ENCODE measurements at places on chromosomes 16 and 17.
A peak's percentile ranks its signal among the peaks of the same experiment; 100 is the strongest.

GRCh38 chr16:554640-555365 is 5.4 kb upstream of the PRR35 start:
- no peak for DNase-seq

DNA sequence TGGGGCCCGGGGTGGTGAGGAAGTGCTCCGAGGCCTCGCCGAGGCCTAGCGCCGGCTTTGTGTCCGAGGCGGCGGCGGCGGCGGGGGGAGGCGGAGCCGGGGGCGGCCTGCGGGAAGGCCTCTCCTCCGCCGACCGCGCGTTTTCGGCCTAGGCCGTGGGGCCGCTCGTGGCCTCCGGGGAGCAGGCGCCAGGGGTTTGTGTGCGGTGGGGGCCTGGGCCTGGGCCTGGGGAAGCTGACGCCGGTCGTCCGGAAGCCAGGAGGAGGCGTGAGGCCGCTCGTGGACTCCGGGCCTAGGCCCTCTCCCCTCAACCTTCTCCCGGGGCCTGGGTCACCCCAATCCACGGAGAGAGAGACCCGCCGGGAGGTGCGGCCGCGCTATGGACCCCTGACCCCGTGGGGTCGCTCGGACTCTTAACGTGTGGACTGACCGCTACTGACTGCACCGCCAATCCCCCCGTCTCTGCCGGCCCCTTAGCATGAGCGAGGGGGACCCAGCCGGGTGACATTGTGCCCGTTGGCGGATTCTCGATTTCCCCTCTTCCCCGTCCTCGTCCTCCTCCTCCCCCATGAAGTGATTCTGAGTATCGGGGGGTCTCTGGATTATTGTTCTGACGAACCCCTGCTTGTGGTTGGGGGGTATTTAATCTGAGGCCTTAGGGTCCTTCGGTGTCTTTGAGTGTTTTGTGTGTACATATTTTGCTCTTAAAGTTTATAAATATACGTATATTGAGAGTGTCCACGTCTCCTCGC is 660 bp downstream of the RBBP6 start:
- DNase-seq: no peak

- no peak for DNase-seq
Observed at GRCh38 chr16:4529085-4530060, 9.2 kb downstream of the CDIP1 start.

- no peak for DNase-seq
Observed at GRCh38 chr17:59760160-59760559, 52.7 kb downstream of the VMP1 start.

- no peak for DNase-seq
Observed at GRCh38 chr17:34133350-34133749, 121.7 kb upstream of the CCL2 start.

DNA sequence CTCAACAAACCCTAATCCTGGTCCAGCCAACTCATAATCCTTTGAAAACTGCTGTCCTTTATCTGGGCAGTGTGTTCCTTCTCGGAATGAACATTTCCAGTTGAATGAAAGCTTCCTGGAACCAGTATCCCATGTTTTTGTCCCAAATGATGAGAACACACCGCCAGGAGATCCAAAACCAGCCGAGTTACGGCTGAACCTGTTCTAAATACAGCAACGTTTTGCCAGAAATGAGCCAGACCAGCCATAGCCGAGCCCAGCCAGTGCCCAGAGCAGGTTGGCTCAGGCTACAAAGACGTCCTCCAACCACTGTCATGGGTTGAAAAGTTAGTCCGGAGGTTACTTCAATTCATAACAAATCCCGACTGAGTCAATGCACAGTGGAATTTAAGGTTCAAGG is 67.6 kb upstream of the FOXF1 start:
- no peak for DNase-seq

- DNase-seq: no peak
Observed at GRCh38 chr16:12479751-12480150, 323.9 kb downstream of the CPPED1 start.

- no peak for DNase-seq
Observed at GRCh38 chr17:79577485-79578187, 33.2 kb downstream of the RBFOX3 start.

DNA sequence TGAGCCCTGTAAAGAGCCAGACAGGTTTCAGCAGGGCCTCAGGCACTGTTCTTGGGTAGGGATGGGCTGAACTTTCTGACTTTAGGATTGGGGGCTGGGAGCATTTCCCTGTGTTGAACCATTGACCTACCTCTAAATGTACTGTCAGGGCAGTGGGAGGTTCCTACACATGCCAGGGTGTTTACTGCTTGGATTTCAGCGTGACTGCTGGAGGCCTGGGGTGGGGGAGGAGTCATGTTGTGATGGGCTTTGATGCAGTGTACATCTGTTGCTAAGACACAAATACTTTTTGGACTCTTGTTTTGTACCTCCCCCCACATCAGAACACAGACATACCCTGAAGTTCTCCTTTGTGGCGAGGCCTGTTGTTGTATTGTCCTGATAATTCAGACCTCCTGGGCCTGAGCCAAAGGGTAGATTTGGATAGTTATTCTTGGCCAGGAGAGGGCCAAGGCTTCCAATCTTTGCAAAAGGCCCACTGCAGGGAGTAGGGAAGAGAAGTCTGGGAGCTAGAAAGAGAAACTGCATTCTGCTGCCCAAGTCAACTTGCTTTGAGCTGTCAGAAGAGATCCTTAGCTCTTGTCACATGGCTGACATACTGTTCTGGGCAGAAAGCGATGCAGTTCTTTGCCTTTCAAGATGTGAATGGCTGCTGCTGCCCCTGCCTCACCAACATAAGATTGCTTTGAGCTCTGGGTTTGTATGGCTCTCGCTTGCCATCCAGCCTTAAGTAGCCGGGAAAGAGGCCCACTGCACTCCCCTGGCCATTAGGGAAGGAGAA is 3.7 kb downstream of the NFE2L1 start:
- peak; percentile 36 for DNase-seq

DNA sequence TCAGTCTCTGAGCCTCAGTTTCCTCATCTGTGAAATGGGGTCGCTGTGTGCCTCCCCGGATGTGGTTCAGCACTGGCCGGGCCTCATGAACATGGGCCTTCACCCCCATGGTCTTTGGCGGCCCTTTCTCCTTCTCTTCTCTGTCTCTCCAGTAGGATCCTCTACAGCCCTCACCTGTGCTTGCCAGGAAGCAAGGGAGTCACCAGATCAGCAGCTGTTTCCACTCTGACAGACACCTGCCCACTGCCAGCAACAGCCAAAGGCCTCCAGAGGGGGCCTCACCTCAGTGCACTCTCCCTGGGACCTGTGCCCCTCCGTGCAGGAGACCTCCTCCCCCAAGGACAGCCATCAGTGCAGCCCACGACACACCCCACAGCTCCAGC is 89.4 kb downstream of the C16orf78 start:
- DNase-seq: no peak
